ENCODE measurements at places on chromosomes 4 and X. TPM values are rescaled to one million over a fixed set of nuclear protein-coding genes. Genes with fewer than 3 reads are reported as not detected.
A peak's percentile ranks its signal among the peaks of the same experiment; 100 is the strongest.

- no peak for DNase-seq
Observed at GRCh38 chrX:82218361-82218760, 1016.5 kb downstream of the SH3BGRL start.

Gene PWWP3B
- 1.8 TPM for total RNA-seq

Gene CLDN22
- total RNA-seq, result not detected

Gene GAGE2A
- 61.7 TPM for total RNA-seq

DNA sequence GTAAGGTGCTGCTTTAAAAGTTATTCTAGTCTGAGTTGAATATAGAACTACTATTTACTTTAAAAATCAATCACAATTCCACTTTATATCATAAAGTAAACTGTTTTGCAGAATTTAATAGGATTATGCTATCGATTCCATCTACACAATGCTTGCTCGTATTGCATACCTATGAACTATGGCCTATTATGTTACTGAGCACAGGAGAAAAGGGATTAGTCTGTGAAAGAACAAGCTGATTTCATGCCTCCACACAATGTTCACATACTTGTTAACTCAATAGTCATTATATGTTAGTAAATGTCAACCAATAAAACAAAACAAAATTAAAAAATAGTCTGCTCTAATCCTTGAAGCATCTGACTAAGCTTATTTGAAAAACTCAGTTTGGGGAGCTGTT lies 223.6 kb downstream of the PCDH10 start:
- no peak for DNase-seq

DNA sequence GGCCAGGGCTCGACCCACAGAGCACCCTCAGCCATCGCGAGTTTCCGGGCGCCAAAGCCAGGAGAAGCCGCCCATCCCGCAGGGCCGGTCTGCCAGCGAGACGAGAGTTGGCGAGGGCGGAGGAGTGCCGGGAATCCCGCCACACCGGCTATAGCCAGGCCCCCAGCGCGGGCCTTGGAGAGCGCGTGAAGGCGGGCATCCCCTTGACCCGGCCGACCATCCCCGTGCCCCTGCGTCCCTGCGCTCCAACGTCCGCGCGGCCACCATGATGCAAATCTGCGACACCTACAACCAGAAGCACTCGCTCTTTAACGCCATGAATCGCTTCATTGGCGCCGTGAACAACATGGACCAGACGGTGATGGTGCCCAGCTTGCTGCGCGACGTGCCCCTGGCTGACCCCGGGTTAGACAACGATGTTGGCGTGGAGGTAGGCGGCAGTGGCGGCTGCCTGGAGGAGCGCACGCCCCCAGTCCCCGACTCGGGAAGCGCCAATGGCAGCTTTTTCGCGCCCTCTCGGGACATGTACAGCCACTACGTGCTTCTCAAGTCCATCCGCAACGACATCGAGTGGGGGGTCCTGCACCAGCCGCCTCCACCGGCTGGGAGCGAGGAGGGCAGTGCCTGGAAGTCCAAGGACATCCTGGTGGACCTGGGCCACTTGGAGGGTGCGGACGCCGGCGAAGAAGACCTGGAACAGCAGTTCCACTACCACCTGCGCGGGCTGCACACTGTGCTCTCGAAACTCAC lies 3.6 kb downstream of the MID1IP1 start:
- peak; percentile 33 for DNase-seq

Gene AWAT2
- total RNA-seq, result not detected
